ENCODE measurements at places on chromosomes 12 and 14. TPM values are rescaled to one million over a fixed set of nuclear protein-coding genes. Genes with fewer than 3 reads are reported as not detected.
A peak's percentile ranks its signal among the peaks of the same experiment; 100 is the strongest.

Gene SPATA7
- 3.1 TPM for total RNA-seq

Gene KRT3
- total RNA-seq, result 1.0 TPM

Gene LIN52
- total RNA-seq, result 3.5 TPM

Gene PARP2
- total RNA-seq, result 14.1 TPM

Gene SLC10A1
- not detected for total RNA-seq

Gene C14orf93
- total RNA-seq, result 4.6 TPM

Gene BAZ1A
- total RNA-seq, result 34.6 TPM

Gene OVCH1
- total RNA-seq, result not detected

Gene CHGA
- 0.08 TPM for total RNA-seq

Gene TRIAP1
- total RNA-seq, result 22.4 TPM

Gene GALNT16
- 1.00 TPM for total RNA-seq

Gene ST8SIA1
- 1.5 TPM for total RNA-seq

Gene LAG3
- total RNA-seq, result not detected

Gene KRT85
- total RNA-seq, result not detected

Gene CLEC4D
- 0.24 TPM for total RNA-seq

Gene KIAA0586
- total RNA-seq, result 11.9 TPM

Gene HOXC9
- total RNA-seq, result 1.2 TPM

Gene NRL
- total RNA-seq, result 1.1 TPM

Gene RHEBL1
- 0.44 TPM for total RNA-seq

DNA sequence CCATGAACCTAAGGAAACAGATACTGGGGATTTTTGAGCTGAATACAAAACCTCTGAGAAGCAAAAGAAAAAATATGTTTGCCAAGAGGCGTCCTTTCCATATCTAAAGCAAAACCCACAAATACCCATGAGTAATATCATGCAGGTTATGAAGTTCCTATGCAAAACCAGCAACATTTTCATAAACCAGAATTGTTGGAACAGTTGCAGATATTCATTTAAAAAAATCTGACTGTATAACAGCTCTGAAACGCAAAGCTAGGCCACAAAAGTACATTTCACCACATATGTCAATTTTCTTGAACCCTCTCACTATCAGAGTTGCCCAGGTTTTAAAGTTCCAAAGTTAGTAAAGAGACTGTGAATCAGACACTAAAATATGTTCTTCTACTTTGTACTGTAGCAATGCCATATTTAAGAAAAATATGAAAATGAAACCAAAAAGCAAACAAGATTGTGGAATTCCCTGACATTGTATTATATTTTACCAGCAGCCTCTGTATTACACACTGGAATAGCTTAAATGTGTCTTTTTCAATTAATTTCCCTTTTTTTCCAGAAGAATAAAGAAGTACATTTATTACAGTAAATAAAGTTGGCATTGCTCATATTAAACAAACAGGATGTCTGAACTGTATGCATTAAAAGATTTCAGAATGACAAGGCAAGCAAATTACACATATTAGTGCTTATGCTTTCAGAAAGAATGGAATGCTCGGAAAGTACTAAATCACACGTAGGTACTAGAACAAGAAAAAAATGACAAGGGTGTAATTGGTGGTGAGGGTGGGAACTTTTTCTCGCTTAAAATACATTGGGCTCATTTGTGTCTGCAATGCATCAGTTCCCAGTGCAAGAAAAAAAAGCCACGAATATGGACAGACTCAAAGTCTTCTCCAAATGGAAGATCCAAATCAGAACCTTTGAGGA is 33.6 kb upstream of the HIF1A start:
- ATAC-seq, result no peak

DNA sequence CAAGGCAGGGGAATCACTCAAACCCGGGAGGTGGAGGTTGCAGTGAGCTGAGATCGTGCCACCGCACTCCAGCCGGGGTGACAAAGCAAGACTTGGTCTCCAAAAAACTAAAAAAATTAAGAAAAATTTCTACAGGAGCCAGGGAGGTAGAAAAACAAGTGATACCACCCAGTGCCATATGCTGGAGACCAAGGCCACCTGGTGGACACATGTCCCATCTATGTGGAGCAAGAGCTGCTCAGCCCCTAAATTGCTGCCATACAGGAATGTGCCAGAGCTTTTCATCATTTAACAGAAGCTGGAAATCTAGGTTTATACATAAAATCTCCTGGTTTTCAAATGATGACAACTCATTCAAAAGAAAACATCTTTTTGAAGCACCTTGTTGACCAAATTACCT is 61.4 kb upstream of the ELK3 start:
- ATAC-seq, result no peak

DNA sequence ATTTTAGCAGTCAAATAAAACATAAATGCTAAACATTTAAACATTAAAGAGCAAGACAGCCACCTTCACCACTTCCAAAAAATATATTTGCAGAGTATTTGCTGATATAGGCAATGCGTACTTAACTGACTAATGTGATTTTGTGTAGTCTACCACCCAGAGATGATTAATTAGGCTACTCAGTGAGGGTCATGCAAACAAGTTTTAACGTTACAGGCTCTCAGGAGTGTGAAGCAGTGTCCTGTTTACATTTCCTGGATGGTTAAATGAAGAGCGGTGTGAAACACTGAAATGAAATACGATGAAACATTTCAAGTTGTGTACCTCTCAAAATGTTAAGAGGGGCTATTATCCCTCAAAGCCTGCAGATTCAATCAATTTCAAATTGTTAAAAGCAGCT is 165.8 kb upstream of the LRIG3 start:
- ATAC-seq, result no peak

DNA sequence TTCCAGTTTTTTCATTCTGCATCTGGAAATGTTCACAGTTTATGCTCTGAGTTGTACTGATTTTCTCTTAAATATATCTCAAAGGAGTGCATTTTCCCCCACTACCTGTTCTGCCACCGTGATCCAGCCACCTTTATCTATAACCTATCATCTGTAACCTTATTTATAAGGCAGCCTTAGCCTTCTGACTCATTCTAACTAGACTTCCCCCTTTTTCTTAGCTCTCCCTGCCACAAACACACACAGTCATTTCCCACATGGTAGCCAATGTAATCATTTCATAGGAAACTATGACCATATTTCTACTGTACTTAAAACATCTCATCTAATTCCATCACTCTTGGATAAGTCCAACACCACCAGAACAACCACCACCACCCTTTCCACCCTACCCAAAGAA is 10.8 kb upstream of the GYS2 start:
- ATAC-seq, result no peak

- ATAC-seq, result no peak
Observed at GRCh38 chr12:88383405-88383804, 196.9 kb downstream of the KITLG start.

- ATAC-seq, result no peak
Observed at GRCh38 chr14:78240567-78240966, 70.4 kb downstream of the NRXN3 start.

- ATAC-seq, result no peak
Observed at GRCh38 chr12:6026998-6027397, 81.9 kb upstream of the ANO2 start.

- no peak for ATAC-seq
Observed at GRCh38 chr14:22531451-22532344, 57.3 kb downstream of the DAD1 start.

DNA sequence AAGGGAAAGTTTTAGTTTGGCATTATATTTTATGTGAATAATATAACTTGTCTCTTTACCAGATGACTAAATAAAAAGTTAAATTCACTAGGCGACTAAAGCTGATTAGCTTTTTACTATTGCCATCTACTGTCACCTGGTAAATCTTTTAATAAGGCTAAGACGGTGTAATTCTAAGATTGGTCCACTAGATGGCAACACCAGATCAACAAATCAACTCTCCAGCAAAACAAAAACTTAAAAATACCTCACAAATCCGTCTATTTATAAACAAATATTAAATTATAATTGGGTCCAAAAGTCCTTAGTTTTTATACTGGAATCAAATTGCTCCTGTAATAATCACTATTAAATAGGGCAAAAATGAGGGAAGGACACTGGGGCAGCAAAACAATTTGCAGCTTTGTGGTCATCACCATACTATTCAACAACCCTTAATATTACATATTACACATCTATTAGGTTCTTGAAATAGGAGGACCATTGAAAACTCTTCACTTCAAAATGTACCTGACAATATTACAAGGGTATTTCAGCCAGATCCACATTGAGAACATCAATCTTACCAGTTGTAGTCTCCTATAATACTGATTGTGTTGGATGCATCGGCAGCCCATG is 47.9 kb downstream of the GALC start:
- peak; percentile 35 for ATAC-seq

GRCh38 chr14:89959853-89960445 is 4.2 kb downstream of the TDP1 start:
- no peak for ATAC-seq

DNA sequence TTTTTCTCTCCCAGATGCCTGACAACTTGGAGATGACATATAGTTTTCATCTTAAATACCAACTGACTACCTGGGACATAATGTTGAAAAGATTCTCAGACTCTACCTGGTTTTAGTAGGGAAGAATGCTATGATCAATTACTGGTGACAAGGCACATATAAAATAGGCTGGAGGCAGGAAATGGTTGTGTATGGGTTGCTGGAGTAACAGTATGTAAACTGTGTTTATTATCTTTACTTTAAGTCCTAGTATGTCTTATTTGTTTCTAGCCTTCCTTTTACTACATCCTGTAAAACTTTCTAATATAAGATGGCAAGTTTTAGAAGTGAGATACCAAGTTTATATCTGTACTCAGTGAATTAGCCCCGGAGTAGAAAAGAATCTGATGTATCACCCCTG is 98.1 kb downstream of the NUBPL start:
- no peak for ATAC-seq

DNA sequence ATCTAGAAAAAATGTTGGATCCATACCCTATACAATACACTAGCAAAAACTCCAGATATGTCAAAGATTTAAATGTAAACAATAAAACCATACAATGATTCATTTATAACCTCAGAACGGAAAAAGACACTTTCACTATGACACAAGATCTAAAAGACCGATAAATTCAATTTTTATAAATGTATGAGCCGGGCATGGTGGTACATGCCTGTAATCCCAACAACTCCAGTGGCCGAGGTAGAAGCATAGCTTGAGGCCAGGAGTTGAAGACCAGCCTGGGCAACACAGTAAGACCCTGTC is 2.5 kb upstream of the SOS2 start:
- ATAC-seq, result no peak

DNA sequence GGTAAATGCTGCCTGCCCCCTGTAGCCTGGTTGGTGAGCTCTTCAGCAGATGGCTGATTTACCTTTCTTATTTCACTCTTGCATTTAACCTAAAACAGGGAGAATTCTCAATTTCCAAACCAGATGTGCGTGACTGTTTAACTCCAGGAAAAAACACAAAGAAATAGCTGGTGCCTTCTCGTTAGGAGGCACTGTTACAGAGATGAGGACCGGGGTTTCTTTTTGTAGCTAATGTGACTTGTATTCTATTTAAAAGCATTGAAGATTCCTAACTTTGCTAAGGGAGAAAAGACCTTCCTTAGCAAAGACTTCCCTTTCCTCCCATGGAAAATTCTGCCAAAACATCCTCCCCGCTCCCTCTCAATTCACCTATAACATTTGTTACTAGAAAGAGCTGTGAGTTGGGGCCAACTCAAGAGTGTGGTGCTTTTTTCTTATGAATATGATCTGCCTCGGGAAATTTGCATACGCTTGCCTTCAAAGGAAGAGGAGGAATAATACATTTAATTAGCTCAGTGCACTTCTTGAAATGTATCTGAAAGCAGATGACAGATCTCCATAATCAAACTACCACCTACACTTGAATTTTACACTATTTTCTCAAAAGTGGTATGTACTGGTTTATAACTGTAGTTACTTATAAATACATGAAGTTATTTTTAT is 102.0 kb upstream of the ARID2 start:
- no peak for ATAC-seq

GRCh38 chr14:61861320-61861865 is 99.2 kb downstream of the SNAPC1 start:
- no peak for ATAC-seq

- ATAC-seq, result no peak
Observed at GRCh38 chr12:98018836-98019235, 496.6 kb upstream of the TMPO start.

GRCh38 chr14:33019346-33019745 is 80.7 kb downstream of the NPAS3 start:
- no peak for ATAC-seq

GRCh38 chr12:112980491-112981158 is 2.3 kb downstream of the OAS2 start:
- ATAC-seq, result no peak

DNA sequence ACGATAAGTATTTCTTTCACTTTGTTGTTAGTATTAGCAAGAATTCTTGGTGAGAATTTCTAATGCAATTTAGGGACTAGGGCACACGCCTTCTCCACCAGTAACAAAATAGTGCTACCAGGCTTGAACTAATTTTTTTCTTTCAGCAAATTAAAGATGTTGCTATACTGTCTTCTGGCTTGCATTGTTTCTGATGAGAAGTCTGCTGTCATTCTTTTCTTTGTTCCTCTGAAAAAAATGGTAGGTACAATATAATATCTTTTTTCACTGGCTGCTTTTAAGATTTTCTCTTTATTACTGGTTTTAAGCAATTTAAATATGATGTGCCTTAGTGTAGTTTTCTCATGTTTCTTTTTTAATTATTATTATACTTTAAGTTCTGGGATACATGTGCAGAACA is 171.2 kb downstream of the PCNX1 start:
- no peak for ATAC-seq

- ATAC-seq, result no peak
Observed at GRCh38 chr12:114769634-114770033, 85.7 kb upstream of the TBX3 start.

DNA sequence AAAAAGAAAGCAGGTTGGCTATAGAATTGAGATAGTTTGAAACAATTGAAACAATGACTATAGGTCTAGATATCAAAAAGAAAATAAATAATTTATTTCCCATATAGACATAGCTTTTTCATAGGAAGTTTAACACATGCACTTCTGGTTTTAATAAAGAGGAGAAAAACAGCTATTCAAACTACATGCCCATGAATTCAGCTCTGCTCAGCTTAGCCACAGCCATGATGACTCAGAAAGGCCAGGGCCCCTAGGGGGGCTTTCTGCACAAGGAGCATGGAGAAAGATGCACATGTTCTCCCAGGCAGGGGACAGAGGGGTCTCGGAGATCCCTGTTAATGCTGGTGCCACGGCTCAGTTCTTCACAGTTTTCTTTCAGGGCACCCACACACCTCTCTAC is 114.0 kb downstream of the GALC start:
- ATAC-seq, result no peak

- ATAC-seq, result no peak
Observed at GRCh38 chr12:67798768-67799167, 150.2 kb downstream of the DYRK2 start.

GRCh38 chr12:111055181-111055880 is 135.0 kb upstream of the MYL2 start:
- ATAC-seq, result peak; percentile 21
